T-cell (primary cell): ENCODE measurements at places on chromosomes 3 and 15.

DNA sequence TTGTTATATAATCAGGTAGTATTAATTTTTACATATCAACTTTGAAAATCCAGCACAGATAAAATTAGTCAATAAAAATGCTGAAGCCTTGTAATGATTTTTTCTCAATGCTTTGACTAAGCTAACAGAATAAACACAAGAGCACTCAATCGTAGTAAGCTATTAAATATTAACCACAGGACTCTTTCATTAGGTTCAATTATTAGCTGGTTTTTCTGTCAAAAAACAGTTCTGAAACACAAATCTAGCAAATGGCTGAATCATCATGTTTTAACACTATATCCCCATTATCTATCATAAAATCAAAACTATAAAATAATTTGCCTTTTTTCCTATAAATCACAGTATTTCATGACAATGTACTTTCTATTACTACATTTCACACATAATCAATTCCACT lies 69.6 kb downstream of the PLOD2 start:
- no peak for DNase-seq

DNA sequence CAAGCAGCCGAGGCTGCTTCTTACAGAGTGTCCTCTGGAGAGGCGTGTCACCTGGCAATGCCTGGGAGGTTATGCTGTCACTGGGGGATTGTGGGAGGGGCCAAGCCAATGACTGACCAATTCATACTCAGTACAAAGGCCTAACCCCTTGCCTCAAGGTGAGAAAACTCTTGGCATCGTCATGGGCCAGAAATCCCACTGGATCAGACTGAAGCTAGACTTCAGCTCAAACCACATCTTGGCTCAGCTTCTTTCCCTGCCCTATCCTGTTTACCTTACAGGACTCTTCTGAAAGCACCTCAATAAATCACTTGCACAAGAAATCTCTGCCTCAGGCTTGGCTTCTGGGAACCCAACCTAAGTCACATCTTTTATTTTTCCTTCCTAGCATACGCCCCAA lies 9.5 kb downstream of the ANAPC13 start:
- no peak for DNase-seq

- DNase-seq, result no peak
Observed at GRCh38 chr3:144556392-144556791, 584.8 kb downstream of the DIPK2A start.

- no peak for DNase-seq
Observed at GRCh38 chr3:36210840-36211651, 169.3 kb upstream of the STAC start.

- DNase-seq, result no peak
Observed at GRCh38 chr3:1423566-1424089, 330.8 kb downstream of the CNTN6 start.

- DNase-seq, result peak; percentile 42
Observed at GRCh38 chr3:63912768-63913588, 795 bp upstream of the SCAANT1 start.

DNA sequence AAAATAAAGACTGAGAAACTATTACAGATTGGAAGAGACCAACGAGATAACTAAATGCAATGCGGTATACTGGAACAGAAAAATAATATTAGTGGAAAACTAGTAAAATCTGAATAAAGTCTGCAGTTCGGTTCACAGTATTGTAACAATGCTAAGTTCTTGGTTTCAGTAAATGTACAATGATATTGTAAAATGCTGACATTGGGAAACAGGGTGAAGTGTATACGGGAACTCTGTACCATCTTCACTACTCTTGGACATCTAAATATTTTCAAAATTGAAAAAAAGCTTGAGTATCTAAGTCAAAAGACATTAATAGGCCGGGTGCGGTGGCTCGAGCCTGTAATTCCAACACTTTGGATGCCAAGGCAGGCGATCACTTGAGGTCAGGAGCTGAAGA lies 120.9 kb upstream of the KCNMB2 start:
- no peak for DNase-seq

DNA sequence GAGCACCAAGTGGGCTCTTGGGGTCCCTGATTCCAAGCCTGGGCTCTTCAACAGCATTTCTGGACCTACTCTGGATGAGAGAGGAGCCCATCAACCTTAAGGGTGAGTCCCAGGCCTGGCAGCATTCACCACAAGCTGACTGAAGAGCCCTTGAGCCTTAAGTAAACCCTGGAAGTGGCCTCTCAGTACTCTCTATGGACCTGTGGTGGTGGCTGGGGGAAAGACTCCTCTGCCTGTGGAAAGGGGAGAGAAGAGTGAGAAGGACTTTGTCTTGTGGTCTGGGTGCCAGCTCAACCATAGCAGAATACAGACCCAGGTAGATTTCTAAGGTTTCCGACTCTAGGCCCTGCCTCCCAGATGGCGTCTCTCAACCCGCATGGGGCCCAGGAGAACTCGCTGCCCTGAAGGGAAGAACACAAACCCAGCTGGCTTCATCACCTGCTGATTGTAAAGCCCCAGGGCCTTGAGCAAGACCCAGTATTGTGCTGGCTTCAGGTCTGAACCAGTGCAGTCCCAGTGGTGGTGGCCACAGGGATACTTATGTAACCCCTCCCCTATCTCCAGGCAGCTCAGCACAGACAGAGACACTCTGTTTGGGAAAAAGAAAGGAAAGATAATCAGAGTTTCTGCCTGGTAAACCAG lies 71.4 kb downstream of the TFDP2 start:
- no peak for DNase-seq

GRCh38 chr3:15796771-15797641 lies 773 bp downstream of the ANKRD28 start:
- DNase-seq, result no peak

GRCh38 chr3:52245322-52246263 lies at the start of gene PPM1M:
TSS of gene PPM1M (plus strand) at chr3:52245759. CDS start at chr3:52245825, 66 bp downstream.
- DNase-seq, result peak; percentile 67

DNA sequence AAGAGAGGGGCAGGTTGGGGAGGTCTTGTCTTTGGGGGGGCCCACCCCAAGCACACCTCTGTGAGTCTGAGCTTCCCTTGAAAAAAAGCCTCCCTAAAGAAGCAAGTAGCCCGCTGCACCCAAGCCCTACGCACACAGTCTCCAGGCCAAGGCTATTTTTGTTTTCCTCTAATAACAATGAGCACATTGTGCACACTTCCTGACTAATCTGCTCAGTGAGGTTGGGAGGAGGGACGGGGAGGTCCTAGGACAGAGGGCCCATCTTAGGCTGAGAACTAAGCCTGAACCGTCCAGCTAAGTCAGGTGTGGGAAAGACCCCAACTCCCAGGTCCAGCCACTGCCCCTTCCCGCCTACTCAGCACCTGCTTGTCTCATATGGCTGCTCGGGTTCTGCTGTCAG lies 87.2 kb downstream of the HMG20A start:
- DNase-seq, result no peak

DNA sequence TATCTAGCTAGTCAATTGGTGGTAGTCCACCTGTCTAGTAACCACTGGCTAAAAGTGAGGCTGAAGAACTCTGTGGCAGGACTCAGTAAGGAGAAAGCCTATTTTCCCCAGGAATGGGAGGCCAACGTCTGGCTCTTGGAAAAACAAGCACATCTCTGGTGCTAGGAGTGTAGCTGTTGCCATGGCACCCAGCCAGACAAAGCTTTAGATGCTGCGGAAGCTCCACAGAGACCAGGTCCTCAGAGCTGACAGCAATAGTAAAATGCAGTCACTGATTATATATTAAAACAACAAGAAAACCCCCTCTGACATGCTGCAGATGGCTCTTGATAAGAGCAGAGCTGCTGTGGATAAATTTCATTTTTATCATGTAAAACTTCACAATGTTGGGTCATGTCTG lies 124.9 kb upstream of the STRIT1 start:
- no peak for DNase-seq

GRCh38 chr3:32613183-32613582 lies 42.5 kb upstream of the DYNC1LI1 start:
- DNase-seq, result no peak

DNA sequence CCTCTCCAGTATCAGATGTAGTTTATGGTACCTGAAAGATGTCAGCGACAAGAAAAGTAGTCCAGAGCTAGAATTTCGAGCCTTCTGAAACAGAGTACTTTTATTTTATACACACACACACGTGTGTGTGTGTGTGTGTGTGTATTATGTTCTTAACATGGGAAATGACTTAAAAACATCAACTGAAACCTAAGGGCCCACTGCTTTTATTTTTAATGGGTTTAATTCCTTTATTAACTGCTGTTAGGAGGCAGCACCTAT lies 1.9 kb downstream of the TCF12 start:
- DNase-seq, result no peak

DNA sequence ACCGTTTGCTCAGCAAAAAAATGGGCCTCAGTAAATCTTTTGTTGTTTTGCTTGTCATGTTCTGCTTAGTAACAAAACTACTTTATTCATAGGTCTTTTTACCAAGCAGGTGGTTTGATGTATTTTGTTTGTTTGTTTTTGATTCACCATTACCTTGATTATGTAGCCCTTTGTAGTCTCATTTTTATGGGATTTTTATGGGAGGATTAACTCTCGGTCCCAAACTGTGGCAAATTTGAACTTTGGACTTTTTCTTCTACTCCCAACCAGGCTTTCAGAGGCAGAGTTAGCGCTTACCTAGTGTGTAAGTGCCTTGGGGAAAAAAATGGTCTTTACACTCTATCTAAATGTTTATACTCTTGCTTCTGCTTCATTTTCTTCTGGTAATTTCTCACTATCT lies 276.7 kb upstream of the POU1F1 start:
- no peak for DNase-seq

DNA sequence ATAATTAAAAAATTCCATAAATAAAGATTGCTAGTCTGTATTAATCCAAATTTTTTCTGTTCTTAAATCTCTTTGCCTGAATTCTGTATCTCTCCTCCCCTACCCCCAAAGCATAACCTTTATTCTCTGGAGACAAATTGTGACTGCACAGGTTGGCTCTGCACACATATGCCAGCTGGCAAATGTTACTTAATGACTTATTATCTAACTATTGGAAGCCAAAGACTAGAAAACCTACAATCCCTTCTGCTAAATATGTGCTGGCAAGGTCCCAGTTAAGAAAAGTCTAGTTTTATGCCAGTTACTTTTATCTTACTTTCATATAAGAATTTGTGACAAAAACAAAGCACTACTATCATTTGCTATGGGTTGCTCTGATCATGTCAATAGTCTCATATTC lies 569.3 kb downstream of the MECOM start:
- DNase-seq, result no peak

GRCh38 chr15:101204739-101205535 lies 46.9 kb downstream of the CHSY1 start:
- no peak for DNase-seq

- no peak for DNase-seq
Observed at GRCh38 chr3:142853270-142854168, 35.4 kb downstream of the PCOLCE2 start.
